Spinal cord (tissue), 10 donors: ENCODE measurements at places on chromosomes 5 and 9. TPM values are rescaled to one million over a fixed set of nuclear protein-coding genes. Genes with fewer than 3 reads are reported as not detected.

- DNase-seq: no peak
Measured at GRCh38 chr5:34687269-34688011, 31.3 kb downstream of the RAI14 start.

DNA sequence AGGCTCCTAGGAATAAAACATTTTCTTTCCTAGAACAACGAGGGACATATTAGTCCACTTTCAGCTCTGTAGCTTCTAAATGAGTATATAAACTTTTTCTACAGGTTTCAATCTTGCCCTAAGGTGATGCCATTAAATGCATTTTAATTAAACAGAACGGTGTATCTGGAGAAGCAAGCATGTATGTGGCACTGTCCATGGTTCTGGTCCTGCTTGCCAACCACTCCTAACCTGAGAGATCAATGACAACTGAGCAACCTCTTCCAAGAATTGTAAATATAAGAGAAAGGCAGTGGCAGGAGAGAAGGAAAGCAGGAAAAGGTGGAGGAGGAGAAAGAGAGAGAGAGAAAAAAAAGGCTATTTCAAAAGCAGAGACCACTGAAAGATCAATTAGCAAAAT is 95.6 kb upstream of the SPOCK1 start:
- DNase-seq: no peak

- DNase-seq: no peak
Measured at GRCh38 chr9:93907551-93908199, 47.5 kb downstream of the BARX1 start.

DNA sequence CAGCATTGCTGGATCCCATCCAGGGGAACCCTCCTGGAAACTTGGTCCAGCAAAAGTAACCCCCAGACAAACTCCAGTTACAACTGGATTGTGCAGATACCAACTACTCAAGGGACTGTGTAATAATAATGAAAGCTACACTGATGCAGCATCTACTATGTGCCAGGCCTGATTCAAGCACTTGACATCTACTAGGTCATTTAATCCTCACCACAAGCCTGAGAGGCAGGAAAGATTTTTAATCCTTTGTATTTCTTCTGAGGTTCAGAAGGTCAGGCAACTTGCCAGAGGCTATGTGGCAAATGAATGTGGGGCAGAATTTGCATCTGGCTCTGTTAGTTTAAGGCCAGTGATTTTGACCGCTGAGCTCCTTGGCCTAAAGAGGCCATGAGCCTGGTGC is 29.5 kb upstream of the FOXI1 start:
- DNase-seq: no peak

DNA sequence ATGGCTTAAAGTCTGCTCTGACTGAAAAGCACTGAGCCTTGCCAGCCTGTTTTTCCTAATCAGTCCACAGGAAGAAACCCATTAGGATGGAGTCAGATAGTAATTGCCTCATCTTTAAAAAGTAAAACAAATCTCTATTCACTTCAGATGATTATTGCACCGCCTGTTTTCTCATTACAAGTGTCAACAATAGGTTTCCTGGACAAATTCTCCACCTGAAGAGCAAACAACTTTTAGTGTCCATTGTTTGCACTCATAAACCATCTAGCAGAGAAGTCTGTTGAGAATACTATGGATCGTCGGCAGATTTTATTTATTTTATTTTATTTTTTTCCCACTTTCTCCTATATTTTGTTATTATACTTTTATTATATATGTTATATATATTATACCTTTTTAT is 20.3 kb downstream of the C5orf63 start:
- DNase-seq: no peak

- DNase-seq: no peak
Measured at GRCh38 chr5:5069851-5070250, 70.3 kb upstream of the ADAMTS16 start.

DNA sequence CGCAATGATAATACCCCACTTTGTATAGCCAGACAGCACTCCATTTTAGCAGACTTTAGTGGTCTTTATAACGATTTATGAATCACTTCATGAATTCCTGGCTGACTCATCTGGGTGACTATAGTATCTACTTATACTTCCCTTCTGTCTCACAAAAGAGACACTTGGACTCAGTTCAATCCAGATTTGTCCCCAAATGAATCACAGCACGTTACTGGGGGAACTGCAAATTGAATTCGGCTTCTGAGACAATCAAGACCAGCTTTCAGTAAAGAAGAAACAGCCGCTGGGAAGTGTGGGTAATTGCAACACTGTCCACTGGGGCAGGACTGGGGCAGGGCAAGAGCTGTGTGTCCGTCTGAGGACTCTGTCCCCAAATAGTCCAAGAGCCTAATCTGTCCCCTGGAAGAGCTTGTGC is 337.3 kb upstream of the RFX3 start:
- peak; percentile 77 for DNase-seq

GRCh38 chr5:170266570-170267381 is 30.8 kb downstream of the LCP2 start:
- no peak for DNase-seq

Gene PAPPA
- 6.2 TPM for total RNA-seq

Gene DIPK1B
- total RNA-seq: 24.9 TPM
